ENCODE measurements at places on chromosomes 7 and 10. TPM values are rescaled to one million over a fixed set of nuclear protein-coding genes. Genes with fewer than 3 reads are reported as not detected.
A peak's percentile ranks its signal among the peaks of the same experiment; 100 is the strongest.

DNA sequence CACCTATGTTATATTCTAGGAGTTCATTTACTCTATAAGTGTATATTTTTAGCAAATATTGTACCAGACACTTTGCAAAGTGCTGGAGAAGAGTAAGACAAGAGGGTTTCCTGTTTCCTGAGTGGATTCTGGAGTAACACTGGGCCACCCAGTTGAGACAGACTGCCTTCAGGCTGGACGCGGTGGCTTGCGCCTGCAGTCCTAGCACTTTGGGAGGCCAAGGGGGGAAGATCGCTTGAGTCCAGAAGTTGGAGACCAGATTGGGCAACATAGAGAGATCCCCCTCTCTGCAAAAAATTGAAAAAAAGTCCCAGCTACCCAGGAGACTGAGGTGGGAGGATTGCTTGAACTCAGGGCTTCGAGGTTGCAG lies 772 bp upstream of the ZSCAN25 start:
- no peak for DNase-seq
- no peaks in the 10 kb centered on the region for H3K27me3 ChIP-seq
- H3K36me3 ChIP-seq: peaks cover under 1% of the 10 kb centered on the region
- H3K4me3 ChIP-seq: peak overlapping the region; percentile 94
- H3K27ac ChIP-seq: no peak overlapping the region
- peaks cover 33% of the 10 kb centered on the region for H3K4me1 ChIP-seq

DNA sequence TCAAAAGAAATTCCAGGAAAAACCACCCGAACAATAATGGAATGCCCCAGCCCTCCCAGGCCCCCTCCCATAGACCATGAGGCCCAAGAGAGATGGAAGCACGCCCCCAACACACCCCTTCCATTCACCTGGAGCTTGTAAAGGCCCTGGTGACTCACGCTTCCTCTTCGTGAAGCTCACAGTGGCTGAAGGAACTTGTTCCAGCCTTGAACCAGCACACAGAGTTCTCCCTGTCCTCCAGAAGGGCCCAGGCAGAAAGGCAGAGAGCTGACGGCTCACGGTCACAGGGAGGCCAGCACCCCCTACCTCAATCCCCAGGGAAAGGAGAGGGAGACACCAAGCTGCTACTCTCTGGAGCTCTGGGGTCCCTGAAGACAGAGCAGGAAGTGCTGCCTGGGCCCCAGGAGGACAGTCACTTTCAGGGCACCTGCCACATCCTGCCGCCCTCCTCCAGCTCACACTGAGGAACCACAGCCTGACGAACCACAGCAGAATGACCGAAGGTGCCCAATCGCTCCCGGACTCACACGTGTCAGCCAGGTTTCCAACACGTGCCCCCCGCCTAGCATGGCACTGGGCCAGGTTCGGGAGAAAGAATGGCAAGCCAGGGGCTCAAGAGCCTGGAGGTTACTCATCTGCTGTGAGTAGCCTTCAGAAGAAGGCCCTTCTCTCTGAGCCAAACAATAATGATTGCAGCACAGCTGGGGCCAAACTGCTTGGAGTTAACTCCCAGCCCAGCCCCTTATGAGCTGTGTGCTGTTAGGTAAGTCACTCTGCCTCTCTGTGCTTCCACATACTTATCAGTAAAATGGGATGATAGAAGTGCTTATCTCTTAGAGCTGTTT lies 52.8 kb downstream of the DLG5 start:
- no peak overlapping the region for H3K4me3 ChIP-seq
- H3K27ac ChIP-seq: peak overlapping the region; percentile 19
- H3K4me1 ChIP-seq: peaks cover 55% of the 10 kb centered on the region
- H3K27me3 ChIP-seq: no peaks in the 10 kb centered on the region

Gene ZNF862
- 15.2 TPM for total RNA-seq

DNA sequence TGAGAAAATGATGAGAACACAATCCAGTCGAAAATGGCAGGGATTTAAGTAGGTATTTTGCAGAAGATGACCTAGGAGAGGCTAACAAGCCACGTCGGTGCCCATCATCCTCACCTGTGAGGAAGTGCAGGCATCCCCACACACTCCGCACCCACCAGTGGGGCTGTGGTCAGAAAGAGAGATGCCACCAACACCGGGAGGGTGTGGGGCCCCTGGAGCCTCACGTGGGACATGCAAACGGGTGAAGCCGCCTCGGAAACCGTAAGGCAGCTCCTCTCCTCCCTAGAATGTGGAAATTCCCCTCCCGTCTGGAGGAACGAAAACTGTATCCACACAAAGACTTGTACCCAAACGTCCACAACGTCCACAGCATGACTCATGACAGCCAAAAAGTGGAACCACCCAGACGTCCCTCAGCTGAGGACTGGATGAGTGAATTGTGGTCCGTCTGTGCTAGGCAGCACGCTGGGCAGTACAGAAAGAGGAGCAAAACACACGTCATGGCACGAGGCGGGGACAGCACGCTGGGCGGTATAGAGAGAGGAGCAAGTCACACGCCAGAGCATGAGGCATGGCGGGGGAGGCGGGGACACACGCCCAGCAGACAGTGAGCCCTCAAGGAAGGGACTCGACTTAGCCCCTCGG lies 246.0 kb downstream of the ELFN1 start:
- no peaks in the 10 kb centered on the region for H3K36me3 ChIP-seq
- H3K27ac ChIP-seq: no peak overlapping the region
- DNase-seq: no peak
- no peaks in the 10 kb centered on the region for H3K27me3 ChIP-seq
- H3K4me1 ChIP-seq: peaks cover 4% of the 10 kb centered on the region

DNA sequence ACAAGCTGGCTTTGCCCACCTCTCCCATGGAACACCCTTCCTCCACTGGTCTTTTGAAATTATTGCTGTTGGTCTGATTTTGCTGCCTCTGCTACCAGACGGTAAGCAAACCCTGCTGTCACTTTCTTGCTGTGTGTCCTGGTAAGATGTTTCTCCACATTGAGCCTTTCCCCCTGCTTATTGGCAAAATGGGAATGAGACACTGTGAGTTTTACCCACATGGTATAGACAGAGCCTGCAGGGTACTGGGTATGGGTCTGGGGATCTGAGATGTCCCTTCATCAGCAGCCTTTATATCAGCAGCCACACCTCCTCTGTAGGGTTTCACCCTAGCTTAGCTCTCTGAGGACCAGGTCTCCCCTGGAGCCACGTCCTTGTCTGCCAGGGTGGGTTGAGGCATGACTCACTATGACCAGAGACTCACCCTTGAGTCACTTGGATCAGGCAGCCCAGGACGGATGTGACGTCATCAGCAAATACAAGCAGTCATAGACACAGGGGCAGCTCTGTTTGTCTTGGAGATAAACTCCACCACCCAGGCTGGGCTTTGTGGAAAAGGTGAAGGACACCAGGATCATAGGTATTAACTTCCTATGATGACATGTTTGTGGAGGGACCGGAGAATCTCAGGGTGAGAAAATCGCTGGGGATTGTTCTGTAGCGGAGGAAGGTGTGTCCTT lies 17.9 kb upstream of the BAIAP2L1 start:
- no peak overlapping the region for H3K27ac ChIP-seq
- H3K36me3 ChIP-seq: no peaks in the 10 kb centered on the region
- no peak overlapping the region for H3K4me3 ChIP-seq
- DNase-seq: no peak
- H3K4me1 ChIP-seq: no peaks in the 10 kb centered on the region

- H3K4me3 ChIP-seq: no peak overlapping the region
- H3K36me3 ChIP-seq: no peaks in the 10 kb centered on the region
- no peaks in the 10 kb centered on the region for H3K4me1 ChIP-seq
- no peak overlapping the region for H3K27ac ChIP-seq
These were observed 29.8 kb downstream of the PRKAG2 start for GRCh38 chr7:151847136-151847535.
